ENCODE measurements at places on chromosomes 16 and 17.

- no peak for DNase-seq
- H3K4me3 ChIP-seq: no peak overlapping the region
- H3K27ac ChIP-seq: no peak overlapping the region
- H3K36me3 ChIP-seq: peaks cover 5% of the 10 kb centered on the region
Observed at GRCh38 chr16:50036426-50036825, 11.4 kb downstream of the CNEP1R1 start.

DNA sequence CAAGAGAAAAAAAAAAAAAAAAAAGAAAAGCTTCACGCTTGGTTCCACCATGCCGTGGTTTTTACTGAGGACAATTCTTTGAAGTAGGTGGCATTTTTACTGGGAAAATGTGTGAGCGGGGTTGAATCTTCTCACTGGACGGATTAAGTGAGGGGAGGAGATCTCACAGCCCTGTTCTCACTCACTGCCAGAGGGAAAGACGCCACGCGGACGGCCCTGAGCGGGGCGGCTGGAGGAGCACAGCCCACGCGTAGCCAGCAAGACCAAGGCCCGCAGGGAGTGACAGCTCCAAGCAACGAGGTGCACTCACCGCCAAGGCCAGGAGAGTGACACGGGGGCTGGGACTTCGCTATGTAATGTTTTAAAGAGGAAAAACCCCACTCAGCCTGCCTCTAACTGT is 43.1 kb downstream of the MRM3 start:
- H3K4me3 ChIP-seq: no peak overlapping the region
- H3K27ac ChIP-seq: peak overlapping the region; percentile 23
- no peaks in the 10 kb centered on the region for H3K27me3 ChIP-seq
- H3K4me1 ChIP-seq: peaks cover 12% of the 10 kb centered on the region
- H3K36me3 ChIP-seq: no peaks in the 10 kb centered on the region

GRCh38 chr17:11598274-11599221 is at the start of gene DNAH9:
Gene DNAH9, plus strand, starts transcription at chr17:11598470. Its CDS starts 29 bp downstream, at chr17:11598499.
- no peaks in the 10 kb centered on the region for H3K36me3 ChIP-seq
- H3K4me3 ChIP-seq: peak within 1 kb of the TSS; percentile 56
- peaks cover 2% of the 10 kb centered on the region for H3K27me3 ChIP-seq
- H3K27ac ChIP-seq: peak within 1 kb of the TSS; percentile 3
- H3K4me1 ChIP-seq: no peaks in the 10 kb centered on the region
- DNase-seq: peak; percentile 94

DNA sequence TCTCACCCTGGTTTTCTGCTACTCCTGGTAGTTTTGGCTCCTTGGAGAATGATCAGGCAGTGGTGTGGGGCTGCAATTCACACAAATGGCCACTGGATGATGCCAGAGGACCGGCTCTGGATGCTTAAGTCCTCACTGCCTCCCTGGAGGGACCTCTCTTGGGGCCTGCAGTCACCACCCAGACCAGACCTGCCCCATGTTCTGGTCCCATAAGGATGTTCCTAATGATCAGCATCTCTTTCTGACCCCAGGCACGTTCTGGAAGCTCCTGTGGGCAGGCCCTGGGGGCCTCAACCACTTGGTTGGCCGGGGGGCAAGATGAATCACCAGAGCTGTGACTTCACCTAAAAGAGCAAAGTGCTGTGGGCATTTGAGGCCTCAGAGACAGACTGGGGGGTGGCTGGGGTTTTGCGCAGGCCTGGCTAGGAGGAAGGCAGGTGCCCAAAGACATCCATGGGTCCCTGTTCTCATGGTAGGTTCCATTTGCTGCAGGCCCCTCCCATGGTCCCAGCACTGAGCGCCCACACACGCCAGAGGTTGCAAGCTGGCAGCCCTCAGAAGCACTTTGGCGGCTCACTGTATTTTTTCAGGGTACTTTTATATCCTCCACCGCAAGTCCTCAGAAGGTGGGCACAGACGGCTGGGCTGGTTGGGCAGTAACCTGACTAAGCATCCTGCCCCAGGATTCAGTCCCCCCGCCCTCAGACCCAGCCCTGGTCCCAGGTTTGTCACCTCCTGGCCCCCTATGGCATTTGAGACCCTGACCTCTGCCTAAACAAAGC is 53.2 kb downstream of the NT5M start:
- peaks cover 9% of the 10 kb centered on the region for H3K4me1 ChIP-seq
- peak; percentile 72 for DNase-seq
- H3K27me3 ChIP-seq: no peaks in the 10 kb centered on the region
- H3K36me3 ChIP-seq: no peaks in the 10 kb centered on the region
- no peak overlapping the region for H3K27ac ChIP-seq
- H3K4me3 ChIP-seq: no peak overlapping the region

GRCh38 chr17:29568331-29569244 is at the start of gene TP53I13:
Gene TP53I13, plus strand, starts transcription at chr17:29568701. Its CDS starts 58 bp downstream, at chr17:29568759.
- no peaks in the 10 kb centered on the region for H3K36me3 ChIP-seq
- H3K27me3 ChIP-seq: no peaks in the 10 kb centered on the region
- peaks cover 19% of the 10 kb centered on the region for H3K4me1 ChIP-seq

- no peaks in the 10 kb centered on the region for H3K27me3 ChIP-seq
- H3K4me3 ChIP-seq: no peak overlapping the region
- DNase-seq: peak; percentile 28
- no peak overlapping the region for H3K27ac ChIP-seq
- peaks cover 24% of the 10 kb centered on the region for H3K4me1 ChIP-seq
Observed at GRCh38 chr17:50423553-50424159, 2.4 kb upstream of the ACSF2 start.
